Daoy (cell line): ENCODE measurements at places on chromosomes 4 and X.

- no peak for DNase-seq
These were observed 36.1 kb upstream of the IRF2 start for GRCh38 chr4:184510401-184510800.

DNA sequence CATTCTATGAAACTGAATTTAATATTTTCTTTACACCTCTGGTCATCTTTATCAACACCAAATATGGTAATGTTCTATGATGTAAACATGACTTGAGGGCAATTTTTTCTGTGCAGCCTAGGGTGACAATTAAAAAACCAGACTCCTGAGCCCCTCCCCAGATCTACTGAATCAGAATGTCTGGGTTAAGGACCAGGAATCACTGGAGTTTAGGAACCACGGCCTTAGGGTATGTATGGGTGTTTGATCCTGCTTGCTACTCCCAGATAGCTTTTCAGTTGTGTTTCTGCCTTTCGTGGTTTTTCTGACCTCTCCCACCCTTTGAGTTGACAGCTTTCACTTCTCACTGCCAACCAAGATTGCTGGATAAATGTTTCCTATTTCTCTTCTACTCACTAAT is 332.2 kb downstream of the DHX15 start:
- DNase-seq: no peak

DNA sequence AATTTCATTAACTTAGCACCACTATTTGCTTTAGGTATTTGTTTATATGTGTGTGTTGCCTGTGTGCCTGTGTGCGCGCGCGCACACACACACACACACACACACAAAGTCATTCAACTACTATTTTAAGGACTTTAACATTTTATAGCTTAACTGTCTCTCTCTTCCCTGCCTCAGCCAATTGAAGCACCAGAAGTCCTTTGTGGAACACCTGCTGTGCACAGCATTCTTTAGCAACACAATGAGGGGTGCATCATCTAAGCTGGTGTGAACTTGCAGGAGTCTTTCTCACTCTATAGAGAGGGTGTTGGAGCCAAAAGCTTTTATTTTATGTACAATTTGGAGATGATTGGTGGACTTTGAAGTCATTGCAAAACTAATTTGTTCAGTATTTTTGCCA is 31.3 kb downstream of the SLIT2 start:
- no peak for DNase-seq

- DNase-seq: no peak
These were observed 32.6 kb upstream of the ZFP42 start for GRCh38 chr4:187962926-187963325.

DNA sequence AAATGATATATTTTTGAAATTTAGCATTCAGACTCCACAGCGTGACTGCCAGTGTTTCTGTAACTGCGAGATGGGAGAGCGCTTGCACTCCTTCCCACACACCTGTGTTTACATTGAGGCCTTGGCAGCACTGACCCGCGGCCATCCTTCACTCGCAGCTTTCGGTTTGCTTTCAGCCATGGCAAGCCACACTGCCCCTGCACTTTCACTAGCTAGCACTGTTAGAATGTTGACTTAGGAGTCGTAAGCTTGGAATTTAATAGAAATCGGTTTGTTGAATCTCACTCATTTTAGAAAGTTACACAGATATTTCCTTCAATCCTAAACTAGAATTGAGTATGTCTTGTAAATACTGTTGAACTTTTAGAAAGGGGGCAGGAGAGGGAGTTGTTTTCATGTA is 136.2 kb downstream of the CFAP299 start:
- peak; percentile 43 for DNase-seq

DNA sequence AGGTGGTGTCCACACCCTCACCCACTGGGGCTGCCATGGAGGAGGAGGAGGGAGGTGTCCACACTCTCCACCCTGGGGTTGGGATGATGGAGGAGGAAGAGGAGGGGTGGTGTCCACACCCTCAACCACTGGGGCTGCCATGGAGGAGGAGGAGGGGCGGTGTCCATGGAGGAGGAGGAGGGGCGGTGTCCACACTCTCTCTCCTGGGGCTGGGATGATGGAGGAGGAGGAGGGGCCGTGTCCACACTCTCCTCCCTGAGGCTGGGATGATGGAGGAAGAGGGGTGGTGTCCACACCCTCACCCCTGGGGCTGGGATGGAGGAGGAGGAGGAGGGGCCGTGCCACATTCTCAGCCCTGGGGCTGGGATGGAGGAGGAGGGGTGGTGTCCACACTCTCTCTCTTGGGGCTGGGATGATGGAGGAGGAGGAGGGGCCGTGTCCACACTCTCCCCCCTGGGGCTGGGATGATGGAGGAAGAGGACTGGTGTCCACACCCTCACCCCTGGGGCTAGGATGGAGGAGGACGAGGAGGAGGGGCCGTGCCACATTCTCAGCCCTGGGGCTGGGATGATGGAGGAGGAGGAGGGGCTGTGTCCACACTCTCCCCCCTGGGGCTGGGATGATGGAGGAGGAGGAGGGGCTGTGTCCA is 231.7 kb downstream of the CRLF2 start:
- DNase-seq: no peak

DNA sequence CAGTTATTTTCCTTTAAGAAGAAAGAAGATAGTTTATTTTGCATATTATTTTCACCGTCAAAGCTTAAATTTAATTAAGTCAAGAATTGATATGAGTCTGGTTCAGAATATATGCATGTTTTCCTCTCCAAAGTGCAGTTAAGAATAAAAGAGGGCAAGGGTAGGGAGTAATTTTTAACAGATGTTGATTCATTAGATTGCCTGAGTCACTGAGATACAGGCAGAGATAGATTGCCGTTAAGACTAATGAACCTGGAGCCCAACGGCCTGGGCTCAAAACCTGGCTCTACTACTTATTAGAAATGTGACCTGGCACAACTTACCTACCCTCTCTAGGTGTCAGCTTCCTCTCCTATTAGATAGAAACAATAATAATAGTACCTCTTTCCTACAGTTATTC is 1037.4 kb upstream of the PABPC4L start:
- DNase-seq: no peak

DNA sequence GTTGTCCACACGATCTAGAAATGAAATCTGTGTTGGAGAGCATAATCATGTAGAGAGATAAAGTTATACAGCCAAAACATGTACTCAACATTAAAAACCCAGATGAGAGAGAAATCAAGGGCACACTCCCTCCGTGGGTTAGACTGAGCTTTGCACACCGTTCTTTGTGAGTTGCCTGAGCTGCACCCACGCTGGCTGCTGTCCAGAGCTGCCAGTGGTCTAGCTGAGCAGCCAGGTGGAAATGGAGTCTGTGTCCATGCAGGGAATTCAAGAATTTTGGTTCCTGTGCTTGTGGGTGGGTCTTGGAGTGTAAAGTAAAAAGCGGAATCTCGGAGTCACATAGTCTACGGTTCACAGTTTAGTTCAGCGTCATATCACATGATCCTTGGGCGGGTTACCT is 84.6 kb downstream of the GPR143 start:
- no peak for DNase-seq
